Transverse colon (tissue), 4 donors: ENCODE measurements at places on chromosomes 11 and 22. TPM values are rescaled to one million over a fixed set of nuclear protein-coding genes. Genes with fewer than 3 reads are reported as not detected.

DNA sequence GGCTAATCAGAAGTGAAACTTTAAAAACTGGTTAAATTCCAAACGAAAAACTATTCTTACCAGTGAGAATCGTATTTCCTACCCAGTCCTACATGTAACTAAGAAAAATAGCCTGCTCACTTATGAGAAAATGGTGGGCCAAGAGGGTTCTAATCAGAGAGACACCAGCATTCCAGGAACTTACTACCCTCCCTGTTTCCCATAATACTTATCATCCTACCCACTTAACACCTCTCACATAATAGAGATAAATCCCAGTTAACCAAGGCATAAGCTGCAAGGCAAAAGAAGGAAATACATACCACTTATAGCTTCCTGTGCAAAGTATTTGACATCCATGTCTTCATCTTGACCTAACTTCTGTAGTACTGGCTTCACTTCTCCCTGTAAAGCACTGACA lies 24.4 kb downstream of the PPP2R1B start:
- H3K27ac ChIP-seq = no peak overlapping the region
- no peaks in the 10 kb centered on the region for H3K27me3 ChIP-seq
- peaks cover 14% of the 10 kb centered on the region for H3K36me3 ChIP-seq
- H3K4me3 ChIP-seq = no peak overlapping the region
- H3K4me1 ChIP-seq = peaks cover under 1% of the 10 kb centered on the region

KRTAP5-8 gene
- total RNA-seq = 3.2 TPM

AMOTL1 gene
- 14.3 TPM for total RNA-seq

GRCh38 chr11:123159183-123159857 lies 35.7 kb downstream of the CLMP start:
- H3K27ac ChIP-seq = no peak overlapping the region
- no peaks in the 10 kb centered on the region for H3K36me3 ChIP-seq
- no peak overlapping the region for H3K4me3 ChIP-seq
- H3K27me3 ChIP-seq = no peaks in the 10 kb centered on the region
- DNase-seq = no peak

DNA sequence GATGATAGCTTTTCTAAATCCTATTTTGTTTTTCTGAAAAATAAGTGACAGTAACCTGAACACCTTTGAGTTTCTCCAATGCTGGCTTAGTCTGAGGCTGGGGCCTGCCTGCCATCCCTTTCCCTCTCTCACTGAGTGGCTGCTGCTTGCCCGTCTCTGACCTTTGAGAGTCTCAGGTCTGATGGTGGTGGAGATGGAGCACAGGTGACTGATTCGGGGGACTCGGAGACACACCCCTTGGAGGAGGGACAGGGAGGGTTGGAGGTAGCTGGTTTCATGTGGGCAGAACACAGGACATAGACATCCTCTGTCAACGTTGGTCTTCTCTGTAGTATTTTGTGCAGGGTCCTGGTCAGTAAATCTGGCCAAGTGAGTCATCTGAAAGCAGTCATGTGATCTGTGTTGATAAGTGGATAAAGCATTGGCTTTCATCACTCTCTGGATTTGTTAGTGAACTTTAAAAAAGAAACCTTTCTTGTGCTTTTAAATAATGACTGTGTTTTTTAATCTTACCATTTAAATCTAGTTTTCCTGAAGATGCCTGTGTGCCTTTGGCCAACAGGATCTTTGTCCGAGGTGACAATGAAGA lies 47.1 kb upstream of the CLDN5 start:
- no peak overlapping the region for H3K27ac ChIP-seq
- no peaks in the 10 kb centered on the region for H3K4me1 ChIP-seq
- no peak for DNase-seq

GRCh38 chr22:23689414-23689813 lies 1.4 kb upstream of the RGL4 start:
- no peaks in the 10 kb centered on the region for H3K4me1 ChIP-seq
- no peaks in the 10 kb centered on the region for H3K27me3 ChIP-seq
- H3K27ac ChIP-seq = no peak overlapping the region
- DNase-seq = no peak
- H3K4me3 ChIP-seq = no peak overlapping the region

DNA sequence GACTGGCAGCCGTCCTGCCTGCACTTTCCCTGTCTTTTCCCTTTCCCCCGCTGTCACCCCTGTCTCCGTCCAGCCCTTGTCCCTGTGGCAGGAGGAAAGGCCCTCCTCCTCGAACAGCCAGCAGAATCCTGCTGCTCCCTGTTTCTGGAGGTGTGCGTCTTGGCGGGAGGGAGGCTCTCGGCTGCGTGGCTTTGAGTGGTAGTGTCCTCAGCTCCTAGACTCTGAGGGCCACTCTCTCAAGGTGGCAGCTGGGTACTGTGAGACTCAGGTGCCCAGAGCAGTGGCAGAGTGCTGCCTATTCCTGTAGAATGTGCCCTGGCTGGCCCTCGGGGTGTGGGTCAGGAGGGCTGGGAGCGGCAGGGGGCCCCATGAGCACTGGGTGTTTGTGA lies 9.1 kb upstream of the RANBP1 start:
- H3K27ac ChIP-seq = no peak overlapping the region
- no peaks in the 10 kb centered on the region for H3K36me3 ChIP-seq
- H3K4me3 ChIP-seq = no peak overlapping the region
- H3K27me3 ChIP-seq = no peaks in the 10 kb centered on the region
- H3K4me1 ChIP-seq = no peaks in the 10 kb centered on the region

LRP4 gene
- 12.4 TPM for total RNA-seq

GRCh38 chr11:35426351-35426750 lies 7.0 kb upstream of the SLC1A2 start:
- no peaks in the 10 kb centered on the region for H3K4me1 ChIP-seq
- peaks cover 43% of the 10 kb centered on the region for H3K27me3 ChIP-seq

DNA sequence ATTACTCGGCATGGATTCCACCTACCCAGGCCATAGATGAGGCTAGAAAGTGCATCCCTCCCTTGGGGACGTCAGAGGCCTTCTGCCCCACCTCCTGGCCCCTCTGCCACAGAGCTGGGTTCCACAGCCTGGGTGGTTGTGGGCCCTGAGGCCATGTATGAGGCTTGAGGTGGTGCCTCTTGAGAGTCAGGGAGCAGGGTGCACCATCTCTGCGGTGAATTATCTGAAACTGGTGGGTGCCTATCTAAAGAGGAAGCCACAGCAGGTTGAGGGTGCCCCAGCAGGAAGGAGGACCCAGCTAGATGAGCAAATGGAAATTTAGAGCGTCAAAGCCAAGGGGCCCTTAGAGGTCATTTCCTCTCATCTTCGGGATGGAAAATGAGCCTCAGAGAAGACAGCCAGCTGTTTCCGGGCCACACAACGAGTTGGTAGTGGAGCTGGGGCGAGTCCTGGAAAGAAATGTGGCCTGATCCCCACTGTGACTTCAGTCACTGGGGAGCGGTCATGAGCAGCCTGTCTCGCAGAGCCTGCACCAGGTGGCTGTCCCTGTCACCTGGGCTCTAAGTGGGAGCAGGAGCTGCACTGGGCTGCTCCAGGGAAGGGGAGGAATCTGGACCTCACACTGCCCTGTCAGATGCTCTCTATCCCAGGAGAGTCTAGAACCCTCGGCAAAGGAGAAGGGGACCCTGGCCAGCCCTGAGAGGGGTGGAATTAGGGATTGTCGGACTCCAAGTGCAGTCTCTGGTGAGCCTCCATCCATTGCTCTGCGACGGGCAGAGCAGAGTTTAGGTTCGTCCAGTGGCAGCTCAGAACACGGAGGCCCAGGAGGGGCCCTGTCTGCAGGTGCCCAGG lies 7.3 kb downstream of the ADORA2A start:
- H3K36me3 ChIP-seq = no peaks in the 10 kb centered on the region
- no peaks in the 10 kb centered on the region for H3K27me3 ChIP-seq
- peak; percentile 69 for DNase-seq
- peaks cover 36% of the 10 kb centered on the region for H3K4me1 ChIP-seq
- peak overlapping the region; percentile 79 for H3K27ac ChIP-seq
- H3K4me3 ChIP-seq = no peak overlapping the region

DNA sequence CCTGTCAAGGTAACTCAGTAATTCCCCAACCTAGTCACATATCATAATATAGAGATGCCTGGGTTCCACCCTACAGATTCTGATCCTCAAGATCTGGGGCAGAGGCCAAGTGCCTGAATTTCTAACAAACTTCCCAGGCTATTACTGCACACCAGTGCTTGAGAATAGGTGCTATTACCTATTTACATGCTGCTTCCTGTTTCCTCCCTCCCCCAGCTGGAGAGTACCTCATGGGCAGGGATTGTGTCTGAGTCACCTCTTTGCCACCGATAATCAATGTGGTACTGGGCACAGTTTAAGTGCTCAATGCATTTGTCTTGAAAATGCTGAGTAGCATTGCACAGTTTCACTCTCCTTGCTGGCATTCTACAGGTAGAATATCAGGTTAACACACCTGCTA lies 582.2 kb upstream of the CADM1 start:
- peaks cover 4% of the 10 kb centered on the region for H3K27me3 ChIP-seq
- no peak overlapping the region for H3K4me3 ChIP-seq
- peak; percentile 28 for DNase-seq

- no peaks in the 10 kb centered on the region for H3K4me1 ChIP-seq
- no peak overlapping the region for H3K4me3 ChIP-seq
- H3K27ac ChIP-seq = no peak overlapping the region
- H3K36me3 ChIP-seq = no peaks in the 10 kb centered on the region
- H3K27me3 ChIP-seq = no peaks in the 10 kb centered on the region
Observed at GRCh38 chr11:79678780-79679452, 238.1 kb upstream of the TENM4 start.
